ENCODE measurements at places on chromosomes 7 and 10.

DNA sequence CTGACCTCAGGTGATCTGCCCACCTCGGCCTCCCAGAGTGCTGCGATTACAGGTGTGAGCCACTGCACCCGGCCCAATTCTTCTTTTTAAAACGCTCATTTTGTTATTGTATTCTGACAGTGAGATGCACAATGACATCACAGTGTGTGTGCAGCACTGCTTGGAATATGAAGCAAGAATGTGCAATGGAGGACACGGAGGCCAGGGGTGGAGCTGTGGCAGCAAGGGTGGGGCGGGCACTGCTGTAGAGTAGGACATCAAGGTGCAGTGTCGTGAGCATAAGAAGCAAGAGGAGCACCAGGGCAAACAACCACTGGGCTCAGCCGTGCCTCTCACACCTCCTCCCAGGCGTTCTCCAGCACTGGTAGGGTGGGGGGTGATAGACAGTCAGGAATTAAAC is 26.8 kb upstream of the GRID1 start:
- DNase-seq, result no peak

- no peak for DNase-seq
These were observed 276.9 kb downstream of the HGF start for GRCh38 chr7:81492910-81493309.

DNA sequence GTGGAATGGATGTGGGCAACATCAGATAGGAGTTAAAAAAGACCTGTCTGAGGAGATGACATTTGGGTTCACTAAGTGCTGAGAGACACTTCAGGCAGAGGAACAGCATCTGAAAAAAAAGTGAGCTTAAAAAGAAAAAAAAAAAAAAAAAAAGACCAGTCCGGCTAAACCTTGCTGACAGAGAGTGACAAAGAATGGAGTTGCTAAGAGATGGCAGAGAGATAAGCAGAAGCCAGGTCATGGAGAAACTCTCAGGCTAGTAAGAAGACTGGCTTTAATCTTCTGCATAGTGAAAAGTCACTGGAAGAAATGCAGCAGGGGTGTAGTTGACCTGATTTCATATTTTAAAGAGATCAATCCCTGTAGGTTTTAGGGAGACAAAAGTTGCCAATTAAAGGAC is 711.1 kb upstream of the SEMA3D start:
- DNase-seq, result no peak

- peak; percentile 23 for DNase-seq
These were observed 436 bp downstream of the GNB2 start for GRCh38 chr7:100673942-100674410.

DNA sequence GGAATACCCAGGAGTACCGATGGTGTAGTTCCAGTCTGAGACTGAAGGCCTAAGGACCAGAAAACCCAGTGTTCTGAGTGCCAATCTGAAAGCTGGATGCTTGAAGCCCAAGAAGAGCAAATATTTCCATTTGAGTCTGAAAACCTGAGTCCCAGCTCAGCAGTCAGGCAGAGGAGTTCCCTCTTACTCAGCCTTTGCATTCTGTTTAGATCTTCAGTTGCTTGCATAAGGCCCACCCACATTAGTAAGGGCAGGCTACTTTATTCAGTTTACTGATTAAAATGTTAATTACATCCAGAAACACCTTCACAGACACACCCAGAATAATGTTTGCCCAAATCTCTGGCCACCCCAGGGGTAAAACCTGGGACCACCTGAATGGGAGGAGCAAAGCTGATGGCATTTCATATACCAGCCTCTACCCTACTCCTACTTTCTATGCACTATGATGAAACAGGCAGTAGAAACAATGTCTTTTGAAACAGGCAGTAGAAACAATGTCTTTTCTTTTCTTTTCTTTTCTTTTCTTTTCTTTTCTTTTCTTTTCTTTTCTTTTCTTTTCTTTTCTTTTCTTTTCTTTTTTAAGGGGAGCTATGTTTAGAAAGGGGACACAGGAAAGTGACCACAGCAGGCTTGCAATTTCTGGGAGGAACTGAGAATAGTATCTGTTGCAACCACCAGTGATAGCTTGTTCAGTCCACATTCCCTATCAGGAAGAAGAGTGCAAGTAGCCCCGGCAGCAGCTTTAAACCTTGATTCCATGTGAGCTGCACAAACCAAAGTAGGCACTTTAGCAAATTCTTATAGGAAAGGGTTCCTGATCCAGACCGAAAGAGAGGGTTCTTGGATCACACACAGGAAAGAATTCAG is 30.6 kb downstream of the FAM237B start:
- no peak for DNase-seq

DNA sequence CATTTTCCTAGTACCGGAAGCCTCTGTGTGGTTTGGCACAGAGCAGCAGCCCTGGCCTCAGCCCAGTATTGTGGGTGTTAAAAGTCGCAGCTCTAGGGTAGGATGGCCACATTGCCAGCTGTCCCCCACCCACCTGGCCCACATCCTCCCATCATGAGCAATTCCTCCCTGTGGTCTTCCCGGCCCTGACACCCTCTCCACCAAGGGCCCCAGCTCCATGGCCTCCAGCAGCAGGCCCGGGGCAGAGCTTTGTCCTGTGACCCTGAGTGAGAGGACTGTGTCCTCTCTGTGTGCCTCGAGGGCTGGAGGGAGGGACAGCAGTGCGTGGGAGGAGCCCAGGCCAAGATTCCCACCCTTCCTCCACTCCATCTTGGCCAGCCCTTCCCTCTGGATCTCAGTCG is 93.7 kb downstream of the MYL10 start:
- DNase-seq, result no peak

GRCh38 chr7:55307123-55307916 is 57.8 kb upstream of the LANCL2 start:
- DNase-seq, result no peak

GRCh38 chr10:31618541-31619291 is 299.7 kb downstream of the ZEB1 start:
- DNase-seq, result no peak

- DNase-seq, result no peak
These were observed 63.3 kb downstream of the GSAP start for GRCh38 chr7:77352665-77353406.

DNA sequence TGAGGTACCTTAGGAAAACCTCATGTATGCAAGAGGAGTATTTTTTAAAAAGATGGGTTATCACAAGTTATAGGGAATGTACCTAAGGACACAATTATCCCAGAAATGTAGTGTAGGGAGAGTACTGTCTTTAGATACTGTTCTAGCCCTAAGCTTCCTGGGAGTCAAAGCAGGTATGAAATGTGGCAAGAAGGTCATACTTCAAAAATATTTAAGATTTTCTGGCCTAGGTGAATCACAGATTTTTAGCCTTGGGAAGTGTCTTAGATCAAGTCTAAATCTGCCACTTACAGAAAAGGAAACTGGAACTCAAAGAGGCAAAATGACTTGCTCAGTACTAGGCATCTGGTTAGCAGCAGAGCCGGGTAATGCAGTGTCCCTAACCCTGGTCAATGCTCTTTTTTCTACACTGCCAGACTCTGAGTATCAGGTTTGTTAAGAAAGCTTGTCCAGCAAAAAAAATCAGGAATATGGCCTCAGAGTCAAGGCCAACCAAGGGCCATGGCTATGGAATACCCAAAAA is 13.9 kb downstream of the PIK3AP1 start:
- DNase-seq, result no peak

- no peak for DNase-seq
These were observed 440.0 kb downstream of the ANKRD7 start for GRCh38 chr7:118664498-118664897.

GRCh38 chr7:121390617-121391016 is 5.5 kb downstream of the FAM3C start:
- DNase-seq, result no peak

DNA sequence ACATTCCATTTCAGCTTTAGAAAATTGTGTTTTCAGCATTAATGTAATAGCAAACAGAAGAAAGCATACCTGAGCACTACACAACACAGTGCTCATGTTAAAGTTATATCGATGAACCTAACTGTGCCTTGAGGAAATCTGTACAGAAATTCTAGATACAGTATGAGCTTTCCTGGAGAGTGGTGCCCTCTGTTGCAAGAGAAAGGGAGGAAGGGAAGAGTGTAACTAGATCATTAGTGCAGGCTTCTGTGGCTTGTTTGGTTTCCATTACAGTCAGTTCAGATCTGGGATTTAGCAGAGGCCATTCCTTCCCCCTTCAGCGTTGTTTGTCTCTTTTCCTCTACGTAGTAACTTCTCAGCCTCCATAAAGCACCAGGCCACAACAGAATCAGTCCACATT is 139.7 kb downstream of the HTR7 start:
- DNase-seq, result no peak

DNA sequence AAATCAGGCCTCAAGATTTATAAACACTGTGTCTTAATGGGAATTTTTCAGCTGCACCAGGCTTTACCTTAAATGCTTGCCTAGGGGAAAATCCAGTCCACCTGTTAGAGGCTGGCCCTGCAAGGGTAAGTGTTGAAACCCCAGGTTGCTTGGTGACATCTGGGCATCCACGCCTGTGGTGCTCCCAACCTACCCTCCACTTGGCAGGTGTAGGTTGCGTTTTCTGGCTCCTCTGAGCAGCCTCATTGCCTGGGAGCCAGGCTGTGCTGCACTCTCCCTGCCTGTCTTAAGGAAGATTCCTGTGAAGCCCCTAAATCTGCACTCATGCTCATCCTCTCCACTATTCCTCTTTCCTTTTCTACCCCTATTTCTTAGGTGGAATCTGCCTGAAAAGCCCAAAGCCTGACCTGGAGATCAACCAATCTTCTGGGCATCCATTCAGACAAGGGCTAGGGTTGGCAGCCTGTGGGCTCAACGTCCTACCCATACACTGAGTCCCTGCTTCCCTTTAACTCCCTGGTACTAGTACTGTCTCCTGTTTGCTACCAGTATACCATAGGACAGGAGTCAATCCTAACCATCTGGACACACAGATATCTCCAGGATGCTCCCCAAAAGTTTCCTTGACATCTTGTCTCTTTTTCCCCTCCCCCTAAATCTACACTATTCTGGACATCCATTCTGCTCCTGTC is 150.4 kb downstream of the PDE1C start:
- DNase-seq, result no peak

DNA sequence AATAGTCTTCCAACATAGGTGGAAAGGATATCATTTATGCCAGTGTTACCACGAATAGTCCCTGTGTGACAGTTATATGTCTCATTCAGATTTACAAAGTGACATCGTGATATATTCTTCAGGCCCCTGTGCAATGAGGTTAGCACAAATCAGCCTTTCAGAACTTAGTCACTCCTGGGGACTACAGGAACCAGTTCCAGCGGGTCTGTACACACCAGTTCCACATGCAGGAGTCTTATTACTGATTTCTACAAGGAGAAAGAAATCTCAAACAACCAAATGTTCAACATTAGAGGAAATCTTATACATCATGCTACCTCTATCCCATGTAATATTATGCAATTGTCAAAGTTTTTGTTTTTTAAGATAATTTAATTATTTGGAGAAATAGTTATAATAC is 4.4 kb upstream of the WDR91 start:
- no peak for DNase-seq

- DNase-seq, result no peak
These were observed 398.5 kb upstream of the CNTNAP2 start for GRCh38 chr7:145718129-145718528.

DNA sequence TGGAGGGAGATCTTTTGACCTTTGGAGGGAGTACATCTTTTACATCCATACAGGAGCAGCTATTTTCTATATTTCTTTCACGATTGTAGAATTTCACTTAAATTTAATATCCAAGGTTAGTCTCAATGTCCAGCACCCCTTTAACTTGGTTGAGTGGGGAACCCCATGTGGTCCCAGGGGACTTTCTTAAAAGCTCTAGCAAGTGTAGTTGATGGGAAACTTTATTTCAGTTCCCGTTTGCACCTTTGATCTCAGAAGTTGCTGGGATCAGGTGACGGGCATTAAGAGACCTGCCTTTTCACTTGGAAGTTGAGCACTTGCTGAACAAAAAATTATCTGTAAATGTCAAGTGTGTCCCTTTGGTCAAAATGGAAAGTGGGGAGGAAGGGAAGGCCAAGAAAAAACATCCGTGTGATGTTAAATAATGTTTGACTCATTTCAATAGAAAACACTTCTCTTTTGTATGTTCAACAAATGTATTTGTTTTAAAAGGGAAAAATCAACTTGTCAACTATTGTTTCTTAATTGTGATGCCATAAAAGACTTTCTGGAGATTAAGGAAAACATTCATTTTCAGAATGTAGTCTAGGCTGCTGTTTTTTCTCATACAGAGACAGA is 370.1 kb upstream of the GALNT17 start:
- DNase-seq, result no peak

- no peak for DNase-seq
These were observed 440.8 kb downstream of the GLRX3 start for GRCh38 chr10:130577039-130577438.

- DNase-seq, result no peak
These were observed 25.5 kb downstream of the SHOC2 start for GRCh38 chr10:110944792-110945396.

DNA sequence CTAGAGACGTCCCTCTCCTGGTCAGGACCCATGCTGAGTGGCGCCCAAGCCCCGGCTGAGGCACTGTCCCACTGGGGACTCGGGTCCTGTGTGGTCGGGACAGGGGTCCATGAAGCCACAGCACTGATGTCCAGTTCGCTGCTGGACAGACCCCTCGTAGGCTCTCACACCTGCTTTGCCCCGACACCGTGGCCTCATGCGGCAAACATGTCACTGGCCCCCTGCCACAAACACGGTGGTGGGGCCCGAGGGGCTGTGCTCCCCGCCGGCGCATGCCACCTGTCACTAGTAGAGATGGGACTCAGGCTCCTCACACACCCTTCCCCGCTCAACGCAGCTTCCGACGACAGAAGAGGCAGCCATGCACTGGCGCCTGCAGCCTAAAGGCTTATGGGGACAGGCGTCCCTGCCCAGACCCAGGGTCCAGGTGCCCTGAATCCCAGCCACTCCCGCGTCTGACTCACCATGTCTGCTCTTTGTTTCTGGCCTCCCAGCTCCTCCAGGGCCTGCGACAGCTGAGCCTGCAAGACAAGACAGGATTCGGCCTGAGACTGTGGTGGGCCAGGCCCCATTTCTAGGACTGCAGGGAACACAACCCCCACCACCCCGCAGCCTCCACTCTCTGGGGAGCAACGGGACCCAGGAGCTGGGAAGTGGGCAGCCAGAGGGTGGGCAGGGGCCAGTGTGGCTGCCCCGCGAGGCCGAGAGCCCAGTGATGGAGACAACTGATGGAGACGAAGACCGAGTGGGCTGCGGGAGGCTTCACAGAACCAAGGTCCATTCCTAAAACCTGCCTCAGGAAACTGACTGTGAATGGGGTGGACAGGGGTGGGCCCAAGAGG is 230.9 kb downstream of the MAD1L1 start:
- DNase-seq, result no peak

DNA sequence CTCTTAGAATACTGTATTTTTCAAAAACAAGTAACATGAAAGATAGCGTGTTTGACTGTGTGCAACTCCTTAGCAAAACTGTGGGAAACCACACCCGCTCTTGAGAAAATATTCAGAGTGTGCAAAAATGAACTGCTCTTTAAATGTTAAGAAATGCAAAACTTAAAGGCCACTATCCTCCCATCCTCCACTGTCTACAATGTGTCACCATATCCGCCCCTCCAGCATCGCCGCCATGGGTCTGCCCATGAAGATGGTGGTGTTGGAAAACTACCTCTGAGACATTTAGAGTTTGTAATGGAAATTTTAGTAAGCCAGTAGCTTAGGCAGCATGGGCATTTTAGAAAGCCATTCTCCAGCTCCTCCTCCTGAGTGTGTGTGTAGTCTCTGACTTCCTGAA is 20.1 kb upstream of the NMT2 start:
- no peak for DNase-seq

Data from GM12892 (cell line).